ENCODE measurements at places on chromosomes 1 and 21.

DNA sequence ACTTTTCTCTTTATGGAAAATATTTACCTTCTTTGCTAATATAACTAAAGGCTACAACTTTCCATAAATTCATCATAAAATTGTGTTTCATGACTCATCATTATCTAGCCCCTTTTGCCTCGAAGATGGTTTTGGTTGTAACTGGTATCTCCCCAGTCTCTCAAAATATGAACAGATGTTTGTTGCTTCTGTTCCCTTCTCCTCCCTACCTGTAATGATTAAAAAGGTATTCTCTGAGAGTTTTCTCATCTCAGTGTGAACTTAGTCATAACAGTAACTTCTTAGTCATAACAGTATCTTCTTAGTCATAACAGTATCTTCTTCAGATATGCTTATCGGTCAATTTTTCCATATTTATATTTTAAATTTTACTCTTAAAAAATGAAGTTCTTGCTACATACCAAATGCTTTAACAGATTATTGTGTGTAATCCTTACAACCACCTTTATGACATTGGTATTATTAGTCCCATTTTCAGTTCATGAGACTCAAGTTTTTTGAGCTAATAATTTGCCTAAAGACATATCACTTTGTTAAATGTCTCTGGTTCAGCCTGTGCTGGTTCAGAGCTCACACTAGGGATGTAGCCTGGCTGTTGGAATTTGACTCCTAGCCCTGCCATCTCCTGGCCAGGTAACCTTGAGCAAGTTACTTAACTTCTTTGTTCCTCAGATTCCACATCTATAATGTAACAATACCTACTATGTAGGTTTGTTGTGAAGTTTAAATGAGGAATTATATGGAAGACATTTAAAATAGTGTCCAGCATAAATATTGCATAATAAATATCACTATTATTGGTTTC is 32.6 kb downstream of the ATP1B1 start:
- DNase-seq: no peak

DNA sequence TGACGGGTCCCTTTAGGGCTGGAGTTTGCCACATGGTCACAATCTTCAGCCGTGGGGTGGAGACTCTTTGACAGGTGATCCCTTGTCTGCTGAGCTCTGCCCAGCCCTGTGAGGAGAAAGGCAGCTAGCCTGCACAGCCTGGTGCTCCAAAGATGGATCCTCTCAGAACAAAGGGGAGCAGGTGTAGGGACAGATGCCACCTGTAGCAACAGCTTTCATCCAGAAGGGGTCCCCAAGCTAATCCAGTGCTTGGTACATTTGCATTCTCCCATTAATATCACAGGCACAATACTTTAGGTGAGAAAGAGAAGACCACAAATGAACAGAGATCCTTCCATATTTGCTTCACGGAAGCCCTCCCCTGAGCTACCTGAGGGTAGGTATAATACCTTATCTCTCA is 93.2 kb downstream of the CCDC185 start:
- DNase-seq: no peak

DNA sequence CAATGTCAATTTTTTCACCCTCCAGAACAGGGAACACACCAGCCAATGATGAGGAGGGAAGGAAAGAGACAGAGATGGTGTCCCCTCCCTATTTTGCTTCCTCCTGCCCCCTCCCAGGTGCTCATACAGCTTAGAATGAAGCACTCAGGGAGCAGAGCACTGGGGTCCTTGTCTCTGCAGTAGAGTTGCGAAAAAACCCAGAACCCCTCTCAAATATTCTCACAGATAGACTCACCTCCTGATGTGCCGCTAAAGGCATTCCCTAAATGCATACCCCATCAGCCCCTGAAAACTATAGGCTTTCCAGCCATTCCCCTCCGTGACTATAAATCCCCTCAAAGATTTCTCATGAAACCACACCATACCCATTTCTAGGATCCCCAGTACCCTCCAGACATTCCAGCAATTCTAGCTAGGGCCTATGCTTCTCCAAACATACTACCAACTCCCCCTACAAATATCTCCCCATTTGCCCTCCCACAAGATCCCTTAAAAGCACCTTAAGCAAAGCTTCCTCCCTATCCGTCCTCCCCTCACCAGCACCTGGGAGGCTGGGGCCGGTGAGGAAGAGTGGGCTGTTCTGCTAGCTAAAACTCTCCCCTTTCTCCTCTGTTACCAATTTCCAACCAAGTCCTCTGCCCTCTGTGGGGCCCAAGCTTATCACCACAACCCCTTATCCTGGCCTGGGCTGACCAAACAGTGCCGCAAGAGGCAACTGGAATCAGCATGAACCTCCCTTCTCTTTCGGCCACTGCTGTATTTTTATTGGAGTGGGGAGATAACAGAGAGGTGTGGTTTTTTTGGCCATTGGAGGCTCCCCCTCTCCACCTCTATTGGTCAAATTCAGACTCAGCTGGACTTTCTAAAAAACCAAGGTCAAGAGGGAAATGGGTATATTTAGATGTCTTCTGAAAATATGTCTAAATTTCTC is 54.7 kb downstream of the RHBG start:
- DNase-seq: no peak

- DNase-seq: no peak
Observed at GRCh38 chr1:183131166-183131565, 54.9 kb upstream of the LAMC2 start.

DNA sequence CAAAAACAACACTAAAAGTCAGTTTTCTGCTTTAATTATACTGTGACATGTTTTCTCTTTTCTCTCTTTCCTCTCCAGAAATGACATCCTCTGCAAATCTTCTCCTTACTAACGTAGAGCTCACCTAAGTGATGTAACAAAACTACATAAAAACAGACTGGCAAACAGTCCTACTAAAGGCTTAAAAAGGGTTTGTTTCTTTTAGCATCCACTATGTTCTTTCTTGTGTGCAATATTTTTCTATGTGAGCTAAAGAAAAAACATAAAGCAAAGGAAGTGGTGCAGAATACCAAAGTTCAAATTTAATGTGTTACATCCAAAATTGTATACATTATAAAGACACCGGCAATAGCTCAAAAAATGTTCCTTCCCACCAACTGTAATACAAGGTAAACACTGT is 14.5 kb downstream of the USP24 start:
- no peak for DNase-seq

- DNase-seq: peak; percentile 36
Observed at GRCh38 chr1:50023292-50024159, at the start of gene AGBL4. AGBL4 (minus strand) TSS chr1:50023954.

- no peak for DNase-seq
Observed at GRCh38 chr1:31344503-31344902, 28.4 kb downstream of the FABP3 start.

DNA sequence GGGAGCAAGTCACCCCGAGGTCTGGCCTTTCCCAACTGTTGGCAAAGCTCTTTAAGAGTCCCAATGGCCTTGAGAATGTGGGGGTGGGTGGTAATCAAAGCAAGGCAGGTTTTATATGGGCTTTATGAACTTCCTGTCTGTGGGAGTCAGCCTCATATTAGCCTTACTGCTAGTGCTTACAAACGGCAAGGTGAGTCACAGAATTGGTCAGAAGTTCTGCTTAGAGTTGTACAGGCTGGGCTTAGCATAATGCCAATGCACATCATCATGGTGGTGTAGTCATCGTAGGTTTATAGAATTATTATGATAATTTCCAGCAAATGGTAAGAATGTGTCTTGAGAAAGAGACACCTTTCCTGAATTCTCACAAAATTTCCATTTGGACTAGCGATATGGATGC is 192.7 kb upstream of the KIAA0040 start:
- no peak for DNase-seq

- no peak for DNase-seq
Observed at GRCh38 chr1:201088901-201089525, 23.2 kb downstream of the CACNA1S start.

DNA sequence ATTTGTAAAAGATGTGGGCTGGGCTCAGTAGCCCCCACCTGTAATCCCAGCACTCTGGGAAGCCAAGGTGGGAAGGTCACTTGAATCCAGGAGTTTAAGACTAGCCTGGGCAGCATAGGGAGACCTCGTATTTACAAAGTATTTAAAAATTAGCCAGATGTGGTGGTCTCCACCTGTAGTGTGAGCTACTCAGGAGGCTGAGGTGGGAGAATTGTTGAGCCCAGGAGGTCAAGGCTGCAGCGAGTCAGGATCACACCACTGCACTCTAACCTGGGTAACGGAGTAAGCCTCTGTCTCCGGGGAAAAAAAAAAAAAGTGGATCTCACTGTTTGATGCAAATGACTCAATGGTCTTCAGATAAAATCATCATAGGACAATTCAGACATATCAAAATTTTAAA is 77.5 kb upstream of the RBM34 start:
- no peak for DNase-seq

DNA sequence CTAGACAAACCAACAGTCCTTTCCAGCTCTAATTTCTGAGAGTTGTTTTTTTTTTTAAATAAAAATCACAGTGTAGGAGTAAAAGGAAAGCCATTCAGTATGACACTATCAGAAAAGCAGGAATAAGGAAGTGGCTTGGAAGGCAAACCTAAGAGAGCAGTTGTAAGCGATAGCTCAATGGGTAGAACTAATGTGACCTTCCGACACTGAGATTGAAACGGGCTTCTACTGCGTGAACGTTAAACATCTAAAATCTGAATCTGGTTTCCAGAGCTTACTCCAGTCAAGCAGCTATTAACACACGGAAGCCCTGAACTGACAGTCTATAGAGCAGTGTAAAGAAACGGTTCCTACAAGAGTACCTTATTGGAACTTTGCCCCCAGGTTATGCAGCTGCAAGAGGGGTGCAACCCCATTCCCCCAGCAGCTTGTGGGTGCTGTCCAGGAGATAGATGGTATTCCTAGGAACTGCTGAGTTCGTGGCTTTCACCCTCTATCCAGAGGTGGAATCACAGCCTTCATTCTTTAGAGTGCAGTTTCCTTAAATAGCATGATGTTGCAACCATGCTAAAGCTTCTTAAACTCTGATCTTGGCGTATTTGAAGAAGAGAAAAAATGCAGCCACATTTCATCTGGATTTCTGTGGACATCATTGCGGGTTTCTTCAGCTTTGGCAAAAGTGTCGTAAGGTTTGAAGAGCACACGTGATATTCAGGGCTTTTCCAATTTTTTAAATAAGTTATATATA is 3.3 kb upstream of the IRF2BP2 start:
- DNase-seq: peak; percentile 48

GRCh38 chr21:37071561-37072273 is 1.2 kb downstream of the PIGP start:
- peak; percentile 69 for DNase-seq

- no peak for DNase-seq
Observed at GRCh38 chr1:18417316-18418269, 63.1 kb upstream of the KLHDC7A start.

- peak; percentile 47 for DNase-seq
Observed at GRCh38 chr1:37865348-37866120, 6.1 kb upstream of the MTF1 start.

GRCh38 chr1:192809307-192810252 is 741 bp downstream of the RGS2 start:
- peak; percentile 36 for DNase-seq

DNA sequence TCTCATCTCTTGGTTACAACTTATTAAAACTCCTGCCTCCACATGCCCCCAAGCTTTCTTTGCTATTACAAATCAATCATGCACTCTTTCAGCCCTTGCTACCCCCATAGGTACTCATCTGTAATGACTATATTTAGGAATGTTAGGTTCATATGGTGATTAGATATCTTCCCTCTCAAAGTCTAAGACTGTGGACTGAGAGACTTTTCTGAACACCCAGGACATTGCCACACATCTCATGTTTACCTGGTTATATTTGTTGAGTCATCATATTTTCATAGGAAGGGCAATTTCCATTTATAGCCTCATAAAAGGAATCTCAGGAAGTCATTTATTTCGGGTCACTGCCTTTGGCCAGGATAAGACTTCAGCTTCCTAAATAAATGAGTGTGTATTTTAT is 81.5 kb upstream of the LPGAT1 start:
- no peak for DNase-seq

- peak; percentile 18 for DNase-seq
Observed at GRCh38 chr1:161374373-161374772, 6.7 kb upstream of the CFAP126 start.

All from GM03348 (cell line).